CD8-positive, alpha-beta memory T cell (primary cell): ENCODE measurements at places on chromosomes 11 and 22. TPM values are rescaled to one million over a fixed set of nuclear protein-coding genes. Genes with fewer than 3 reads are reported as not detected.

DNA sequence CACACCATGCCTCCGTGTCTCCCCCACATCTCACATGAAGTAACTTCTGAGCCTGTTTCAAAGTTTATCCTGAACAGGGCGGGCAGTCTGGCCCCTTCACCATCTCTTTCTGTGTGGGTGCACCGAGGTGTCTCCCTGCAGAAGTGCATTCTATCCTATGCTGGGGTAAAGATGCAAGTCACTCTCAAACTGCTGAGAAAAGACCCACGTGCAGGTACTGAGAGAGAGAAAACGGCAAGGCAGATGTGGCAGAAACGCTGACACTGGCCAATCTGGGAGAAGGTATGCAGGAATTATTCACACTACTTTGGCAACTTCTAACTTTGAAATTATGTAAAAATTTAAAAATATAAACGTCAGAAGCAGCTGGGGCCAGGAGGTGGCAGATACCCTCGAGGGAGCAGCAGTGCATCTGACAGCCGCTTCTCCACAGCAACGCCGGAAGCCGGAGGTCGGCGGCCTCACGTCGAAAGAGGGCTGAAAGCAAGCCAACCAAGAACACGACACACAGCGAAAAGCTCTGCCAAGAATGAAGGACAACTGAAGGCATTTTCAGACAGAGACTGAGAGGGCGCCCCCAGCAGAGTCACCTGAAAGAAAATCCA, 34.2 kb upstream of the MOB2 start:
- H3K27ac ChIP-seq, result no peak overlapping the region
- H3K4me1 ChIP-seq, result peaks cover 16% of the 10 kb centered on the region
- H3K27me3 ChIP-seq, result no peaks in the 10 kb centered on the region
- no peak overlapping the region for H3K4me3 ChIP-seq
- H3K36me3 ChIP-seq, result no peaks in the 10 kb centered on the region

DNA sequence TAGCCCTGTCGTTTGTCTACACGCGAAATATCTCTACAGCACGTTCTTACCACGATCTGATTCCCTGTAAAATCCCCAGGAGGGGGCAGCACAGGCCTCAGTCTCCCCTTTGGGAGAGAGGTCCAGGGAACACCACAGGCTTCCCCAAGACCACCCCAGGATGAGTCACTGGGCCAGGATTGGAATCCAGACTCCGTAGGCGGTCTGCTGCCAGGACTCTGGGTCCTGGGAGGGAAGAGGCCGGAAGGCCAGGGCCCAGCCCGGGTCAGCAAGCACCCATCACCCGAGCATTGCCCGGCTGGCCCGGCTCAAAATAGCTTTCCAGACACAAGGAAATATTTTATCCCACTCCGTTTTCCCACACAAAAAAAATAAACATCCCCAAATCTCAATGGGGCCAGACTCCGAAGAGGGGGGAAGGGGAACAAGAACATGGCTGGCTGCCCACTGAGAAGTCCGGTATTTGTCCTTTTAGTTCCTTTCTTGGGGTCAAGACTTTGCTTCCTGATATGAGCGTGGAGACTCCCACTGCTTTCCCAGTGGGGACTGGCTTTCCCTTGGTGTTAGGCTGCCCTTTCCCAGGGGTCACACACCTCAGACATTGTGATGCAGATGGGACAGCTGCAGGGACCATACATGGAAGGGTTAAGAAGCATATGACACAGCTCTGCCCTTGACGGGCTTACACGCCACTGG, 91.3 kb downstream of the LRRC32 start:
- H3K27ac ChIP-seq, result no peak overlapping the region
- H3K27me3 ChIP-seq, result no peaks in the 10 kb centered on the region
- H3K36me3 ChIP-seq, result no peaks in the 10 kb centered on the region
- DNase-seq, result no peak

DNA sequence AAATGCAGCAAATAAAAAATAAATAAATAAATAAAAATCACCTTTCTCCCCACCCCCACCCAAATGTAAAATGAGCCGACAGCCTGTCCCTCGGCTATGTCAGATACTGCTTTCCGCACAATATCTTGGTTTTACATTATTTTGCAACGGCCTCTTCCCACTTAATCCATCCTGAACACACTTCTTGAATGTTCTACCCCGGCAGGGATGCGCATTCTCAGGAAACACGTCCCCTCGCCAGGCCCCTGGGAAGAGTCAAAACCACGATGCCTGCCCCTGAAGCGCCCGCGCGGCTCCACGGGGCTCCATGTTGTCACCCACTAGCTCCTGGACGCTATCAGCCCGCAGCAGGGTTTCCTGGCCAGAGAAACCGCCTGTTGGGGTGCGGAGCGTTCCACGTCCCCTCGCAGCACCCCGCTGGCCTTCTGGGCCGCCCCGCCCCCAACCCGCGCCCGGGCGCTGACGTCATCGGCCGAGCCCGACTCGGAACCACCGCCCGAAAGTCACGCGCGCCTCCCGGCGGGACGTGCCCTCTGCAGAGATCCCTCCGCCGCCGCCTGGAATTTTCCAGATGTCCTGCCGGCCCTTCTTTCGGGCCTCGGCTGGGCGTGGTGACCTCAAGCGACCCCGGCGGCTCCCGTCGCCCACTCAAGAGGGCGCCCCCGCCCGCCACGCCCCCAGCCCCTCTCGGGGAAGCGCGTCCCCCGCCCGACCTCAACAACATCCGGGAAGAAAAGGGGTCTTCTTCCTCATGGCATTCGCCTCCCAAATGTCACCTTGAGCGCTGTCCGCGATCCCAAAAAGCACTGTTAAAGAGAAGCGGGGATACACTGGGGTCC, 585 bp upstream of the NEAT1 start:
- DNase-seq, result peak; percentile 85
- no peaks in the 10 kb centered on the region for H3K27me3 ChIP-seq
- peaks cover 52% of the 10 kb centered on the region for H3K4me1 ChIP-seq

DNA sequence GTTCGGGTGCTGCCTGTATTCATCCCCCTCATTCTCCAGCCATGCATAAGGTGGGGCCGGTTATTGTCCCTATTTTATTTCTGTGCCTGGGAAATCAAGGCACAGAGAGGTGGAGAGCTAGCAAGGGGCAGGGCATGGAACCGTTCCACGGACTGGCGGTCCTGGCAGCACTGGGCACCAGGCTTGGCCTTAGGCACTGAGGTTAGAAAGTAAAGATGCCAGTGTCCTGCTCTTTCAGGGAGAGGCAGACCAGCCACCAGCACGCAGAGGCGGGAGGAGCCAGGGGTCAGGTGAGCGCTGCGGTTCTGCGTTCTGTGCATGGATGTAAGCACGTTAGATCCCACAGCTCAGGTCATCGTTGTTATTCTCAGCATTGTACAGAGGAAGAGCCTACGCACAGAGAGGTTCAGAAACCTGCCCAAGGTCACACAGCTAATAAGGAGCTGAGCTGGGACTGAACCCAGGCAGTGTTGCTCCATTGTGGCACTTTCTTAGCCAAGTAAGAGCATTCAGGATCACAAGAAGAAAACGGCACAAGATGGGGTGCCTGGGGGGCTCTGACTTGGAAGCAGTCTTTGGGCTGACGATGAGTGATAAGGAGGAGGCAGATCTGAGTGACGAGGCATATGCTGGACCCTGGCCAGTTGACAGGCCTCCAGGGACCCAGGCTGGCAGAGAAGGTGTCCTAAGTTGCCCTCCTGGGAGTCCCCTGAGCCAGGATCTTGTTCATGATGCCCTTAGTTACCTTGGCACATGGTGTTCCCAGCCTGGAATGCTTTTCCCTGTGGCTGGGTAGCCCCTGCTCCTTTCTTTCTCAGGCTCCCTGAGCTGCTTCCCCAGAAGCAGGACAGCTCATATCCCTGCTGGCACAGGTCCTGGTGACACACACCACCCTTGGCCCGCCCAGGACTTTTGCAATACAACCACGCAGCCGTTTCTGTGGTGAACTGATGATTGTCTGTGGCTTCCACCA, 41.1 kb downstream of the OSBPL5 start:
- no peak overlapping the region for H3K27ac ChIP-seq
- no peak overlapping the region for H3K4me3 ChIP-seq
- no peaks in the 10 kb centered on the region for H3K4me1 ChIP-seq
- no peaks in the 10 kb centered on the region for H3K27me3 ChIP-seq
- no peak for DNase-seq
- no peaks in the 10 kb centered on the region for H3K36me3 ChIP-seq

DNA sequence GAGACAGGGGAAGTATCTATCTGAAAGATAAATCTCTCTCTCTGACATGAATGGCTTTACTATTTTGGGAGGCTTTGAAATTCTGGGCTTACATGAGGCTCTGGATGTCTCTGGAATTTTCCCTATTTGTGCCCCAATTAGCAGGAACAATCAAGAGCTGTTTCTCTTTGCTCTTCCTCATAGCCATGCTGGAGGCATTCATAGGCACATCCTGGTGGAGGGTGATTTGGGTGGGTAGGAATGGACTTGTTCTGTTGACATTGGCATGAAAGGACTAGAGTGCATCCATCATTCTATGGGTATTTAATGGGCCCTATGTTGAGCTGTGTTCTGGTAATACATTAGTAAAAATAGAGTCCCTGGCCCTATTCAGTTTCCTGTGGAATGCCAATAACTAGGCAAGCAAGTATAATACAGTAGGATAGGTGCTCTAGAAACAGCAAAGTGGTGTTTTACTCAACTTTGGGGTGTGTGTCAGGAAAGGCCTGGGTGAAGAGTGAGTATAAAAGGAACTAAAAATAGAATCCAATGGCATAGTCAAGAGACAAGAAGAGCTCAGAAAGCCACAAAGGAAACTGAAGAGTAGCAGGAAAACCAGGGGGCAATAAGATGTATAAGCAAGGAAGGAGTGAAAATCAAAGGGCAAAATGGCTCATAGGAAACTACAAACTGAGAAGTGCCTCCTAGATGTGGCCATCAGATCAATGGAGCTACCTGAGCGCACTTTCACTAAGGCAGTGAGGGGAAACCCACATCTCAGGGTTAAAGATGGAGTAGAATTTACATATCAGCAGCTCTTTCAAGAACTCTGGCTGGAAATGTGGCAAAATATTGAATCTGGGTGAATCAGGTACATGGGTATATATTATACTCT, 45.0 kb downstream of the CWC15 start:
- H3K4me1 ChIP-seq, result peaks cover 44% of the 10 kb centered on the region
- H3K27ac ChIP-seq, result no peak overlapping the region
- H3K36me3 ChIP-seq, result no peaks in the 10 kb centered on the region
- no peaks in the 10 kb centered on the region for H3K27me3 ChIP-seq
- H3K4me3 ChIP-seq, result no peak overlapping the region
- no peak for DNase-seq

- no peaks in the 10 kb centered on the region for H3K36me3 ChIP-seq
- H3K4me1 ChIP-seq, result peaks cover 23% of the 10 kb centered on the region
- peak overlapping the region; percentile 12 for H3K27ac ChIP-seq
- H3K27me3 ChIP-seq, result no peaks in the 10 kb centered on the region
- no peak for DNase-seq
Measured at GRCh38 chr22:46070215-46070802, 80.0 kb upstream of the PPARA start.

DNA sequence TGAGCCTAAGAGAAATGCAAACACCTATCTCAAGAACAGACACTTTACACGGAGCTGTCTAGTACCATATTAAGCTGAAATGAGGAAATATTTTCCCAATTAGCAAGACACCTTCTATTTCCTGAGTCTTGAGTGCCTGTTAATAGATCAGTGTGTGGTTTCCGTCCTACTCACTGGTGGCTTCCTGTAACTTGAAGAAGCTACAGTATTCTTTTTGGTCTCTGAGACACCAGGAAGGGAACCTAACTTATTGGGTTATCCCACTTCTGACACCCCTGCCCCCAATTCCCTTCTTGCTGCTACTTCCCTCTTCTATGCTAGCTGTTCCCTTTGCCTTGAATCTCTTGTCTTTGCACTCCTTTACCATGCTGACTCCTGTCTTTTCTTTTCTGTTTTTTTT, 92.7 kb downstream of the FDX1 start:
- no peak overlapping the region for H3K27ac ChIP-seq
- H3K36me3 ChIP-seq, result no peaks in the 10 kb centered on the region
- H3K4me1 ChIP-seq, result peaks cover 43% of the 10 kb centered on the region
- DNase-seq, result no peak
- H3K4me3 ChIP-seq, result no peak overlapping the region
- no peaks in the 10 kb centered on the region for H3K27me3 ChIP-seq

- no peak for DNase-seq
- no peak overlapping the region for H3K4me3 ChIP-seq
- no peaks in the 10 kb centered on the region for H3K4me1 ChIP-seq
- H3K36me3 ChIP-seq, result no peaks in the 10 kb centered on the region
Measured at GRCh38 chr11:98185245-98185644, 835.5 kb upstream of the CNTN5 start.

DNA sequence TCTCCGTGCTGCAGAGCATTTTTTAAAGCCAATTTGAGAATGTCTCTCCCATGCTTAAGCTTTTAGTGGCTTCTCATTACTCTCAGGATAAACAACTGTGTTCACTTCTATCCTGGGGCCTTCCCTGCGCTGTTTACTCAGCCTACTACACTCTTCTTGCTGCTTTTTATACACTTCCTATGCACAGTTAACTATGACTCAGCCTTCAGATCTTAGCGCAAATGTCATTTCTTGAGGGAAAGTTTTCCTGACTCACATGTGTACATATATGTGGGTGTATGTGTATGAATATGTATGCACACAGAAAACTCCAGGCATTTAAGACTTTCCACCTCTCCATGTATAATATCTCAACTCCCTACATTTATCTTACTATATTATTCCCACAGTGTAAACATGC, 9.8 kb downstream of the THAP12 start:
- no peak overlapping the region for H3K27ac ChIP-seq
- no peaks in the 10 kb centered on the region for H3K36me3 ChIP-seq

DNA sequence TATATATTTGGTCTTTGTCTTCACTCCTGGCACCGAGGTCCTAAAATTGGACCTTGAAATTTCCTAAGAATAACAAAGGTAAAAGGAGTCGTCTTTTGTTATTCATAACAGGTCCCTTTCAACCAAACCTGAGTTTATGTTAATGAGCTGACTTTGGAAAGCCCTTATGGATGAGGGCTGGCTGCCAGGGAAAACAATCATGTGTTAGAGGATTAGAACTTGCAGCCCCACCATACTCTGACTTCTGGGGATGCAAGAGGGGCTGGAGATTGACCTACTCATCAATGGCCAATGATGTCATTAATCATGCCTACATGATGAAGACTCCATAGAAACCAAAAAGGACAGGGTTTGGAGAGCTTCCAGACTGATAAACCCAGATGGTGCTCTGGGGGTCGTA, 118.9 kb downstream of the MRTFA start:
- no peaks in the 10 kb centered on the region for H3K36me3 ChIP-seq
- H3K4me1 ChIP-seq, result peaks cover 25% of the 10 kb centered on the region
- H3K4me3 ChIP-seq, result no peak overlapping the region
- no peaks in the 10 kb centered on the region for H3K27me3 ChIP-seq
- no peak for DNase-seq

KCNA4 gene
- total RNA-seq, result not detected

ATXN10 gene
- total RNA-seq, result 123 TPM

PRG3 gene
- not detected for total RNA-seq

PLAAT3 gene
- total RNA-seq, result 13.9 TPM

WNT7B gene
- total RNA-seq, result not detected

PDGFD gene
- 0.29 TPM for total RNA-seq

DLG2 gene
- total RNA-seq, result 1.5 TPM

RAB36 gene
- total RNA-seq, result 0.93 TPM
